ENCODE measurements at places on chromosomes 6 and 20. TPM values are rescaled to one million over a fixed set of nuclear protein-coding genes. Genes with fewer than 3 reads are reported as not detected.
A peak's percentile ranks its signal among the peaks of the same experiment; 100 is the strongest.

The TNFAIP3 gene
- 1.2 TPM for total RNA-seq

The ANKRD66 gene
- total RNA-seq = not detected

The SLC17A1 gene
- not detected for total RNA-seq

The MRPL14 gene
- total RNA-seq = 160 TPM

The MSH5 gene
- 20.9 TPM for total RNA-seq

The CASS4 gene
- not detected for total RNA-seq

DNA sequence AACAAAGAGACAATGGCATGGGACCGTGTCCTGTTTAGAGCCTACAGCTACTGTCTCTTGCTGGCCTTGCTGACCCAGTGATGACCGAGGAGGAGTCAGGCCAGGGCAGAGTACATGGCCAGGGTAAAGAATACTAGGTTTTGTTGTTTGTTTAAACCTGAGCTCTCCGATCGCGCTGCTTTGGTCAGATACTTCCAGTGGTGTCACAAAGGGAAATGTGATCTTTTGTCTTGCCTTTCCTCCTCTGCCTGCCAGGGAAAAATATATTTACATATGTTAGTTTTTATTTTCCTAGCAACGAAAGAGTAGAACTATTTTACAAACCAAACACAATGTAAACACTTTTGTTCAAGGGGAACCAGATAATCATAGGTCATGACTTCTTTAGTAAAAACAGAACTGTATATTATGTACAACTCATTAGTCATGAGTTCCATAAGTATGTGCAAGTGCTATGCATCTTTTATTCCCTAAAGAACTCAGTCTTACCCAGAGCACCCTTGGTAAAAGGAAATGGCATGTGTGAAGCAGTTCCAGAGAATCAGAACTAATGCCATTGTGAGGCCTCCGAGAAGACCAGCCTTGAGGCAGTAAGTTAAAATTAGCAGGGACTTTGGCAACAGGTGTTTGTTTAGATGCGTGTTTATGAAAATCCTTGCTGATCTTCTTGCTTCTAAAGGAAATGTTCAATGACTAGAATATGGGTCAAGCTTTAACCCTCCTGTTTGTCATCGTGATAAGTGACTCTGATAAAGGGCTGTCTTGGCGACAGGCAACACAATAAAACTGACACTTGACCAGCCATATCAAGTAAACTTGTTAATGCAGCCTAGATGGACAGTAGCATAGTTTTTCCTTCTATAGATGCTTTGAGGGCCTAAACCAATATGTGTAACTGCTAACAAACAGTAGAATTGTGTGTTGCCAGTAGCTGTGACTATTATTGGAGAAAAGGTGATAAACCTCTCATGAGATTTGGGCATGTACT lies 204.6 kb downstream of the NKAIN2 start:
- DNase-seq = peak; percentile 11

DNA sequence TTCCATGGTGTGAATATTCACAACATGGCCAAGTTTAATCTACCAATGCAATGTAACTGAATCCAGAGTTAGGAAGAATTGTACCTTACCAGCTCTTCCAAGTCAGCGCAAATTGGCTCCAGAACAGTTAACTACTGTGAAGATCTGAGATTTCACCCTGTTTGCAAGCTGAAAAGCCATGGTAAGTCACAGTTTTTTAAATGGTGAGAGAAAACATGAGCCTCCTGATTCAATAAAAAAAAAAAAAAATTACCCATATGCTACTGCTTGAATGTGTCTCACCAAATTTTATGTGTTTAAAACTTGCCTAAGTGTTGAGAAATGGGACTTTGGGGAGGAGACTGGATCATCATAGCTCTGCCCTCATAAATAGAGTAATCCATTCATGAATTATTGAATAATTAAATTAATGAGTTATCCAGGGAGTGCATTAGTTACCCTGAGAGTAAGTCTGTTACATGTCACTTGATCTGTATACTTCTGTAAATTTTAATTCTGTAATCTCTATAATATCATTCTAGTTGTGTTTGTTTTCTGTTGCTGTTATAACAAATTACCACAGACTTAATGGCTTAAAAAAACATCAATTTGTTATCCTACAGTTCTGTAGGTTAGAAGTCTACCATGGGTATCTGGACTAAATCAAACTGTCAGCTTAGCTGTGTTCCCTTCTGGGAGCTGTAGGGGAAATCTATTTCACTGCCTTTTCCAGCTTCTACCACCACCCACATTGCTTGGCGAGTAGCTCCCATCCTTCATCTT lies 1355.9 kb downstream of the GRIK2 start:
- DNase-seq = no peak

- peak; percentile 7 for DNase-seq
These were observed 266.5 kb upstream of the QKI start for GRCh38 chr6:163147994-163148393.

DNA sequence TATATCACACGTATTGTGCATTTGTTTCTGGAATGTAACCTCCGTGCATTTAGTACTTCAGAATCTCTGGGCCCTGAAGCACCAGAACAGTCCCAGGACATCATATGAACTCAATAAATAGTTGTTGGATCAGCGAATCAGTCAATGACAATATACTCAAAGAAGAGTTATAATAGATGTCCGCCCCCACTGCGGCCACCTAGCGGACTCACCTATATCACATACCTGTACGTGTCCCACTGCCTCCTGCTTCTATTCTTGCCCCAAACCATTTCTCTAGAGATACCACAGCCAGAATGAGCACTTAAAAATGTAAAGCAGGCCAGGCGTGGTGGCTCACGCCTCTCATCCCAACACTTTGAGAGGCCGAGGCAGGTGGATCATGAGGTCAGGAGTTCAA lies 73.9 kb downstream of the DCDC2 start:
- no peak for DNase-seq

DNA sequence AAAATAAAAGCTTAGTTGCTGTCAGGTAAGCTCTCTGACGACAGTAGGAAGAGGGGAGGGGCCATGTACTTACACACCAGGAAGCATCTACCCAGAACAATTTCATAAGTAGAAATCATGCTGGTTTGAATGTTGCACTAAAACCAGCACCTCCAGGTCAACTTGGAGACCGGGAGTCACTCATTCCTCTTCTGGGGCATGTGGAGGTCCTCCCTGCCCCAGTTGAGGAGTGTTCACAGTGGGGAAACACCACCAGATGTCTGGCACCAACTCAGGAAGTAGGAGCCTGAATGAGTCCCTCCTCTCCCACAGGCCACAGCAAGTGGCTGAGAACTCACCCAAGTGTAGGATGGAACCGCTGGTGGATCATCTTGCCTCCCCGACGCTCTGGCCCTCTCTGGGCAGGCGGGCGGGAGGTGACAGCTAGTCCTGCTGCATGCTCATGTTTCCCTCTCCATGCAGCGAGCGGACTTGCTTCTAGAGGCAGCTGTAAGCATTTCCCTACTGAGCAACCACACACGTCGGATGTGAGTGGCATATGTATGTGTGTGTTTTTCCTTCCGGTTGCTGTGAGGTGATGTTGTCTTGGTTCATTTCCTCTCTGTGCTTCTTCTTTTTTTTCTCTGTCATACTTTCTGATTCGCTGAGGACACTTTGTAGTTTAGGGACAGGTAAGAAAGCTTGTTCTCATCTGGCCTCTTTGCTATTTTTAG lies 149.5 kb upstream of the NEDD9 start:
- DNase-seq = no peak

DNA sequence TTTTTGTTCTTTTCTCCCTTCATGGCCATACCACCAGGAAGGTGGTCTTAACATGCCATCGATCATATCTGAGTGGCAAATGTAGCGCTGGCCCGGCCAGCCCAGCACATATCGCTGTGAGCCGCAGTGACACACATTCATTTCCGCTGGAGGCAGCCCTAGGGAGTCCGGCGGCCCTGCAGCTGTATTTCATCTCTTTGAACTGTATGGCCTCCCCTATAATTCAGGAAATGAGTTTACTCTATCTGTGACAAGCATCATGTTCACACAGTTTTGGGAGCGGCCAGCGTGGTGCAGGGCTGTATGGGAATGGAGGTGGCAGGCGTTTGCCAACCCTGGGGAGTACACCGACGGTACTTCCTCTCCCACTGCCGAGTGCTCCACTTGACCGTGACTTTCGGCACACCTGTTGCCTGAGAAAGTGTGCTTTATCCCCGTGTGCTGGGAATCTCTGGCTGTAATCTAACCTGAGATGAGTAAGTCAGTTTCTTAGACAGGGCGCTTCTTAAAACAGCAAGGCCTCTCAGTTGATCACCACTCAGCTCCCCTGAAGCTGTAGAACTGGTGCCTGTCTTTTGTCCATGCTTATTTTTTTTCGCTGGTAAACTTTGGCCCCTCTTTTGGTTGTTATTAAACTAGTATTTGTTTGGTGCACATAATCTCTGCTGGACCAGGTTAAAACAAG lies 257.1 kb upstream of the TAB2 start:
- no peak for DNase-seq

DNA sequence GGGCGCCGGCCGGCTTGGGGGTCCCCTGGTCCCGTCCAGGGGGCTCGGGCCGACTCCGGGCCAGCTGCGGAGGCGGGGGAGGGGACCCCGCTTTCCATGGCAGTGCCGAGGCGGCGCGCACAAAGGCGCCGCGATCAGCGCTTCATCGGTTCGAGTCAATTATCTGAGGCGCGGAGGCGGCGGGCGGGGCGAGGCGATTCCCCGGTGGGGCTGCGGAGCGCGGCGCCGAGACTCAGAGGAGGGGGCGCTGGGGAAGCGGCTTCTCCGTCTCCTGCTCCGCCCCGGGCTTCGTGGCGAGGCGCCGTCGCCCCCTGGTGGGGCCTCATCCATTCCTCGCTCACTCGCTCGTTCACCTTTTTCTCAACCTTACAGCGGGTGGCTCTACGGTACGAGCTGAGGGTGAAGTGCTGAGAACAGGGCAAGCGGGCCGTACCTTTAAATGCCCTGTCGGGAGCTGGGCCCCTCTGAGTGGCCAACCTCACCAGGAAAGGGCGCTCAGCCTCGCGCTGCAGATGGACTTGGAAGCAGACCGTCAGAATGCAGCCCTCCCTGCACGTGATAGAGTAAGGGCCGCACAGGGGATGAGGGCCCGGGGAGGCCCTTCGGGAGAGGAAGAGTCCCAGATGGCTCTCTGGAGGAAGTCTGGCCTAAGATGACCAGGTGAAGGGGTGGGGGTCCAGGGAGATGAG lies 39.9 kb downstream of the SLC52A3 start:
- peak; percentile 23 for DNase-seq

DNA sequence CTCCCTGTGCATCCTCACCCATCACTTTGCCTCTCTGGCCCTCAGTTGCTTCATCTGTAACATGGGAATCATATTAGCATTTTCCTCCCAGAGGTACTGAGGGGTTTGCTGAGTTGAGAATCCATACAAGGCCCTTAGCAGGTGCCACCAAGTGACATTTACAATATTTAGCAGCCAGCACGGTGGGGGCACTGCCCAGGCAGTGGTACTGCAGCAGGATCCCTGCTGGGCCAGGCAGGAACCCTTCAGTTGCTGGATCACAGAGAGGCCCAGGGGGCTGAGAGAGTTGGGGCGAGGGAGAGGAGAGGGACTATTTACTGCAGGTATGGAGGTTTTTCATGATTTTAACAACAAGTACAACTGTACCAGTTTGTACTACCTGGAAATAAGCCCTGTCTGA lies 65.9 kb downstream of the CDH22 start:
- DNase-seq = no peak

- no peak for DNase-seq
These were observed 20.4 kb upstream of the FUCA2 start for GRCh38 chr6:143531720-143532499.

DNA sequence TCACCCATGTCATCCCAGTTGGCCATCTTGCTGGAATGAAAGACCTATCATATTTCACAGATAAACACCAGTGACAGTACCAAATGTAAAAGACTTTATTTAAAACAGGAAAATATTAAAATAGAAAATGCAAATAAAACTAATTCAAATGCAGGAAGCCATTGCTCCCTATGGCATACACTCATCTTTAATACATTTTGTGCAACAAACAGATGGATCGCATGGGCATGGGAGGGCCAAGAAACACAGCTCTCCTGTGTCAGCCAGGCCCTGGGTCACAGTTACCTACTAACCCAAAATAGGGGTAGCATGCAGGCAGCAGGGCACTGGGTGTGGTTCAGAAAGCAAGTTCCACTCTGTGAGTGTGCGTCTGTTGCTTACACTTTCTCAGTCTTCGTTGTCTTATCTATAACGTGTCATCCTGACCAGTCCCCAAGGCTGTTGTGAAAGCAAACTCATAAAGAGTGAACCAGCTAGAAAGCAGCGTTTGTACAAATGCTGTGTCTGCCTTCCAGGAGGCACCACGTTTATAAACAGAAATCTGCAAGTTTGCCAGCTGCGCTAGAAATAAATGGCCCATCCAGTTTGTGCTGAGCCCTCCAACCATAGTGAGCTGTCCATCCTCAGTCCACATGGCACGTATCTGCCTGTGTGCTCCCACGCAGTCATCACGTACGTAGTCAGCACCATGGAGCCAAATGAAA lies 180.5 kb downstream of the SYNDIG1 start:
- DNase-seq = no peak

- no peak for DNase-seq
These were observed 43.6 kb upstream of the IYD start for GRCh38 chr6:150325066-150325772.

- no peak for DNase-seq
These were observed 21.8 kb downstream of the POM121L2 start for GRCh38 chr6:27290065-27290849.

- no peak for DNase-seq
These were observed 7.7 kb upstream of the SCP2D1 start for GRCh38 chr20:18805881-18806280.

DNA sequence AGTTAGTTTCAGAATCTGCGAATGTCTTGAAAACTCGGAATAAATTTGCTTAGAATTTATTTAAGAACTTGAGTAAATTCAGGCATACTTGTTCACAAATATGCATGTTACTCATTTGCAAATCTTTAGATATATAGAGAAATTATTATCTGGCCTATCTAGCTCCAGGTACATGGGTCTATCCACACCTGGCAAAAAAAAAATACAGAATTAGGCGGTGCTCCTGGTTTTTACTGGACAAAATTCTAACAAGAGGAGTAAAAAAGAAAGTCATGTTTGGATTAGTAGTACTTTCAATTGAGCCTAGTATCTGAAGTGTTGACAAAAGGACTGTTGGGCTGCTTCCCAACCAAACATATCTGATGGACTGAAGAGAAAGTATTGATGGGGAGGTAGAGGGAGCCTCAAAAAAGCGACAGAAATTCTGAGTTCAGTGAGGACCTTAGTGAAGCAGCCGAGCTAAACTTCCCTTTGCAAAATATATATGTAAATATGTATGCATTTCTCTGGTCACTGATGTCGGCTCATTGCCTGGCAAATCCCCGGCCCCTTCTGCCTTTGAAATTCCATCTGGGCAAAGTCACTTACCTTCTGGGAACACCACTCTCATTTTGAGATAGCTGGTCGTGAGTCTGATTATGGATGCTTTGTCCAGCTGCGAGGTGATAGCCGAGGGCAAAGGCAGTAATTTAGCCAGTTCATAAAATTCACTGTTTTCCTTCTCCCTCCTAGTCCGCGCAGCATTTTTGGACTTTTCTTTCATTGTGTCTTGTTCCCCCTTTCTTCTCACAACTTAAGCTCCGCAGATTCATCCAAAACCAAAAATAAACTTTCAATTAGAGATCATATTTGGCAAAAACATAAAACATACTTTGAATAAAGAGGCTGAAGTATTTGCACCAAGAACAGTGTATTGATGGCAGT lies 1.8 kb downstream of the SIM1 start:
- DNase-seq = no peak
